ENCODE measurements at places on chromosomes 11 and 22. TPM values are rescaled to one million over a fixed set of nuclear protein-coding genes. Genes with fewer than 3 reads are reported as not detected.

DNA sequence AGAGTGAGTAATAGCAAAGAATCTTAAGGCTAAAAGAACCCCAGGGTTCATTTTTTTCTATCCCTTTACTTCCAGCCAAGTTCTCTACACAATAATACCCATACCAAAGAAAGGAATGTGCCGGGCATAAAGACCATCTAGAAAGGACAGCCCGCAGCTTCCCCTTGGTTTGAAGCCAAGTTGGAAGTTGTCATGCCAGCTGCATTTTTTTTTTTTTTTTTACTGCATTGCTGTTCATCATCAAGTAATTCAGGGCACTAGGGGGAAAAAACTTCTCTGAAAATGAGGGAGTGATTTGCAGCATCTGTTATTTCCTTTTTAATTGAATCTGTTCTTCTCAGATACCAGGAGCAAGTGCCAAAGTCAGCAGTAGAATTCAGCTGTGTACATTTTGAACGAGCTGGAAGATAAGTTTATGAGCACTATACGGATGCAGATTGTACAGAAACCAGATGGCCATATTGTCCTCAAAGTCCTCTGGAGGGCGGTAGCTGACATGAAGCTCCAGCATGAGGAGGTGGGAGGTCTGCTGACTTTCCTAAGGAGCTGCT lies 56.4 kb downstream of the UBASH3B start:
- no peaks in the 10 kb centered on the region for H3K27me3 ChIP-seq
- H3K4me3 ChIP-seq = no peak overlapping the region
- peaks cover 5% of the 10 kb centered on the region for H3K4me1 ChIP-seq
- no peak overlapping the region for H3K27ac ChIP-seq

DNA sequence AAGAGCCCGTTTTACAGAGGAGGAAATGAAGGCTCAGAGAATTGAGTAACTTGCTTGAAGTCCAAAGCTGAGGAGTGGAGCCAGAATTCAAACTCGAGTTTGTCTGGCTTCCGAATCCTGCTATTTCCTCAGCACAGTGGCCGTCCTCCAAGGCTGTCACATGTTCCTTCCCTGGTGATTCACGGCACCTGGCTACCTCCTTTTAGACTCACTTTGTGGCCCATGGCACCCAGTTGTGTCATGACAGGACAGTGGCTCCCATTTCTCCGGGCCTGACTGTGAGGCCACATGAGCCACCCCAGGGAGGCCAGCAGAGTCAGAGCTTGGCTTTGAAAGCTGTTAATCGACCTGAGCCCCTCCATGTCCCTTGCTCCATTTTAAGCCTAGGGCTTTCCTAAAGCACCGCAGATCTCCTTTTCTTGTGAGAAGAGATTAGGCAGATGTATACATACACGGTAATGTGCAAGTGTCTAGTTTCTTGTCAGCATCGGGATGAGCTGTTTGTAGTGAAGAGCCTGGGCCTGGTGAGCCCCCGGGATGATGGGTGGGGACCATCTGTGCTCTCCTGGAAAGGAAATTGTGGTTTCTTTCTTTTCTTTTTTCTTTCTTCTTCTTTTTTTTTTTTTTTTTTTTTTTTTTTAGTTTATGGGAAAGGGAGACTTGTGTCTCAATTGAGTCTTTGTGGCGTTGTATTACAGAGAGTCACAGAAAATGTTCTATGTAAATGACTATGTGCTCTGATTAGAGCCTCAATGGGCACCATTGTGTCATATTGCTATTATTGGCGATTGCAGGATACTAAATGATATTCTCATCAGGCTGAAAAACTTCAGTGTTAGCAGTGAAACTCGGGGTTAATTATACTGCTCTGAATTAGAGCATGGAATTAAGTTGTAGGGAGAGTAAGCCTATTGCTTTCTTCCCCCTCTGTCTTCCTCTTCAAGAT lies 54.8 kb downstream of the PTPRJ start:
- no peak for DNase-seq
- H3K27me3 ChIP-seq = no peaks in the 10 kb centered on the region
- no peaks in the 10 kb centered on the region for H3K36me3 ChIP-seq
- H3K4me1 ChIP-seq = peaks cover 4% of the 10 kb centered on the region

Gene OR2AG1
- polyA plus RNA-seq = not detected

DNA sequence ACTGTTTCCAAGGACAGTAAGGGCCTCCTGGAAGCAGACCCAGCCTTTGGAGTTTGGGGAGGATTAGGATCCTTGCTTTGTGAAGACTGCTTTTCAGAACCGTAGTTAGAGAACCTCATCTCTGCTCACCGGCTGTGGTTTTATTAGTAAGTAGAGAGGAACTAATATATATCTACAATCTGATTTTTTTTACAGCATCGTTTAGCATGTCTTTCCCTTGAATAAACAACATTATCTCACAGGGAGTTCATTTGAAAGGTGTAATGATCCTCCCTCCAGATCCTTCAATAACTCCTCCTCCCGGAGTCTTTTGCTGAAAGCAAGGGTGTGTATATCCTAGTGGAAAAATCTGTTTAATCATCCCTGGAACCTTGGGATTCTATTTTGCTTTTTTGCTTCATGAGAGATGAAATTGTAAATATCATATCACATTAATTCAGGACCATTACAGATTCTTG lies 132.7 kb downstream of the DBX1 start:
- no peaks in the 10 kb centered on the region for H3K27me3 ChIP-seq
- DNase-seq = no peak
- H3K4me1 ChIP-seq = peaks cover 2% of the 10 kb centered on the region
- no peak overlapping the region for H3K27ac ChIP-seq
- H3K4me3 ChIP-seq = no peak overlapping the region

- DNase-seq = no peak
- H3K27ac ChIP-seq = no peak overlapping the region
- no peak overlapping the region for H3K4me3 ChIP-seq
- H3K27me3 ChIP-seq = no peaks in the 10 kb centered on the region
- no peaks in the 10 kb centered on the region for H3K4me1 ChIP-seq
These were observed 110.8 kb downstream of the GGTLC2 start for GRCh38 chr22:22754961-22755777.

GRCh38 chr22:34105461-34106062 lies 185.3 kb upstream of the LARGE1 start:
- peak; percentile 58 for DNase-seq
- no peak overlapping the region for H3K27ac ChIP-seq
- H3K4me1 ChIP-seq = no peaks in the 10 kb centered on the region

Gene CASP12
- 0.89 TPM for polyA plus RNA-seq

Gene LAYN
- polyA plus RNA-seq = 6.5 TPM

DNA sequence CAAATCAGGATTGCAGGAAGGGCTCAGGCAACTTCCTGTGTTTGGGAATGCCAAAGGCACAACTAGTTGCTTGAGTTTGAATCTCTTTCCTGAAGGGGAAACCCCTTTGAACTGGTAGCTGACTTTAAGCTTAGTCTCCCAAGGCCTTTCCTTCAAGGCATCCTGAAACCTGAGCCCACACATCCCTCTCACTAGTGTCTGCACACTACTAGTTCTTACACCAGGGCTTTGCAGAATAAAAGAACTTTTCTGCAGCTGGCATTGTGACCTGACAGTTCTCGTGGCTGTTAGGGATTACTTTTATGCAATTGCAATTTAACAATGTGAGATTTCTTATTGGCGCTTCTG lies 95.4 kb downstream of the EXT2 start:
- peaks cover 1% of the 10 kb centered on the region for H3K4me1 ChIP-seq
- no peak overlapping the region for H3K27ac ChIP-seq
- no peaks in the 10 kb centered on the region for H3K27me3 ChIP-seq
- no peak for DNase-seq

Gene PAMR1
- polyA plus RNA-seq = 0.60 TPM

- H3K27me3 ChIP-seq = no peaks in the 10 kb centered on the region
- H3K4me1 ChIP-seq = peaks cover 29% of the 10 kb centered on the region
- no peak for DNase-seq
- H3K36me3 ChIP-seq = no peaks in the 10 kb centered on the region
These were observed 59.9 kb upstream of the RRAS2 start for GRCh38 chr11:14418801-14419417.

Gene POU2AF2
- polyA plus RNA-seq = 0.29 TPM

Gene MYBPC3
- 0.89 TPM for polyA plus RNA-seq
